ENCODE measurements at places on chromosomes 5 and 9.

DNA sequence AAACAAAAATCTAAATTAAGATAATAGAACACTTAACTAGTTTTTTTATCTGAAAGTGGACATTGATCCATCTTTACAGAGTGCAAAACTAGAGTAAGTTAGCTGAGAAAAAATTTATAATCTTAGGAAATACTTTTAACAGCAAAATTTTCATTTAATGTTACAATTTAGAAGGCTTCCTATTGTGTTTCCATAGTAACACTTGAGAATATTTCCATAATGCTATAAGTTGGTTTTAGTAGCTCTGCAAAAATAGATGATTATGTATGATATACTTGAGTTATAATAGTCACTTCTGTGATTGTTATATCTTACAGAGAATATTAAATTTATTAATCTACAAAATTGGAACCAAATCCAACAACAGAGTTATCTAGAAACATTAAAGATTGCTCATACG, 78.6 kb downstream of the MTREX start:
- no peak for DNase-seq

DNA sequence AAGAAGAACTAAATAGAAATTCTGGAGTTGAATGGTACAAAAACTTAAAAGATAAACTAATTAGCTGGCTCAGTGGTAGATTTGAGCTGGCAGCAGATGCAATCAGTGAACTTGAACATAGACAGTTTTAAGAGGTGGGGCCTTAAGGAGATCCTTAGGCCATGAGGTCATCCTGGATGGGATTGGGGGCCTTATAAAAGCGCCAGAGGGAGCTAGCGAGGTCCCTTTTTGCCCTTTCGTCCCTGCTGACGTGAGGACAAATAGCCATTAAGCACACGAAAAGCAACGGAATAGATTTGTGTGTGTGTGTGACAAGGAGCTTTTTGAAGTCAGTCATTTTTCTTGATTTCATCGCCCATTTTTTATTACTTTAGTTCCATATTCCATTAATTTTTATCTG, 83.3 kb downstream of the ZNF354C start:
- peak; percentile 34 for DNase-seq

GRCh38 chr5:104937598-104937997, 1375.0 kb upstream of the NUDT12 start:
- DNase-seq = no peak

GRCh38 chr9:91954841-91955471, 4.9 kb upstream of the ROR2 start:
- peak; percentile 74 for DNase-seq

GRCh38 chr5:137563646-137564397, 64.7 kb upstream of the SPOCK1 start:
- DNase-seq = peak; percentile 90

GRCh38 chr9:107929443-107929842, 439.9 kb upstream of the KLF4 start:
- peak; percentile 69 for DNase-seq

- DNase-seq = no peak
Measured at GRCh38 chr9:70814597-70814996, 306.8 kb downstream of the TRPM3 start.

- peak; percentile 84 for DNase-seq
Measured at GRCh38 chr9:36328798-36329411, 70.7 kb upstream of the GNE start.

DNA sequence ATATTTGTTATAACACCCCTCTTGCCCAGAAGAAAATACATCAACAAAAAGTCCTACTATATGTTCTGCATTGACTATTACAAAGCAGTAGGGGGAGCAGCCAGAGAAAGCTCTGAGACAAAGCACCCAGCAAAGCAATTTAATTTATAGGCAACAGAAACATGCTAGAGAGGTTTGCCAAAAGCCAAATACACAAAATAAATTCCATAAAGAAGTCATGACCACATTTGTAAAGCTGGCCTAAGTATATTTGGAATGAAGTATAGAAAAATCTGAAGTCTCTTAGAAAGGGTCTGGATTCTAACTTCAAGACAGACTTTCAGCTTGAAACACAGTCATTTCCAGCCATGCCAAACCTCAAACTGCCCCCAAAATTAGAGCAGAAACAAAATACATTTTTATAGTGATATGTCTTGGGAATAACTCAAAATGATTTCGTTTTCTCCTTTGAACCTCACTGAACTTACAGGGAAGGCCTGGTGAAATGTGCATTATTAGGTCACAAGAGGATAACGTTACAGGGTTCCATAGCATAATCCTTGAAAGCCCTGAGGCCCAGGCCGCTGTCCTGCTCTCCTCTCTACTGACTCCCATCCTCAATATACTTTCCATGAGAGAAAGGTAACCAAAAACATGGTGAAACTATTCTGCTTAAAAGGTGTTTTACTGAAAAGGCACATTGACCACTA, 451.8 kb downstream of the RAB3C start:
- peak; percentile 78 for DNase-seq

- no peak for DNase-seq
Measured at GRCh38 chr5:105218018-105218417, 1655.4 kb upstream of the NUDT12 start.

GRCh38 chr9:131677444-131678180, 62.3 kb downstream of the RAPGEF1 start:
- peak; percentile 87 for DNase-seq

GRCh38 chr5:145826895-145827674, 8.1 kb downstream of the PRELID2 start:
- no peak for DNase-seq

- no peak for DNase-seq
Measured at GRCh38 chr9:16329671-16330113, 540.8 kb downstream of the BNC2 start.

DNA sequence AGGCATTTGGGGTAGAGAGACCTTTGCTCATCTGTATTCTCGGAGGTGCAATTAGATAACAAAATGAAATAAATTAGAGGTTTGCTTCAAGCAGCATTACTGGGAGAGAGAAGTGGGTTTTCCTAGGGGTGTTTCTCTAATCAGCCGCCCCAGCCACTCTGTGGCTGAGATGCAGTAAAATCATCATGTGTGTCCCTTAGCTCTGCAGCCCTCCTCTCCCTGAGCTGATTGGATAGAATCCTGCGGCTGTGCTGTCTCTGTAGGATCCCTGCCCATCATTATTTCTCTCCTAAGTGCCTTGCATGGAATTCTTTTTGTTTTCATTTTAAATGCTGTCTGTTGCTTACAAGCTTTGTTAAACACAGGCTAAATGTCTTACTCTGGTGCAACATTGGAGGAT, 171.4 kb downstream of the SH3GL2 start:
- no peak for DNase-seq

DNA sequence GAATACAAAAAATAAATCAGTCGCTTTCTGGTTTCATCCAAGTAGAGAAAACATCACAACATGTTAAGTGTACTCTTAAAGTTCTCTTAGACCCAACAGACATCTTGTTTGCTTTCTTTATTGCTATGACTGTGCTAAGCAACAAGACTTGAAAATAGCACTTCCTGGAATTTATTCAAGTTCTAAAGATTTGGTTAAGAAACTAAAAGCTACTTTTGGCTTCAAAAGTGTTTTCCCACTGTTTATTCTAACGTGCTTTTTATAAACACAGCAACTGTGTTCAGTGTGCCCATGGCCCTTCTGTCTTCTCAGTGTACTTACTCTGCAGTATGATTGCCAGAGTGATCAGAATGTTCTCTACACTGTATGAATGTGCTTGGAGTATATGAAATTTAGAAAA, 109.8 kb downstream of the GIN1 start:
- peak; percentile 50 for DNase-seq

DNA sequence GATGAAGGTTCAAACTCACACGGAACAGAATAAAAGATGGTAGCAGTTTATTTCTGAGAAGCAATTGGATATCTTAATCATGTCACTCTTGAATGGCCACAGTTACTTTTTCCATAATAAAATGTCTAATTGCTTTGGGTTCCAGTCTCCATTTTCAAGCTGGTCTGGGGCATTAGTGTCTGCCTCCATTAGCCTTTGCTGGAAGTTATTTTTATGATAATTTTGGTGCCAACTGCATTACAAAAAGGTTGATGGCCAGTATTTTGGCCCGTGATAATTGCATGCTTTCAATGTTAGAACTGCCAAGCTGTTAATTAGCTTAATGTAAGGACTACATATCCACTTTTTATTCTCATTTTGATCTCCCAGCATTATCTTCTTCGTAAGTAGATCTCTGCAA, 165.9 kb downstream of the SMC2 start:
- no peak for DNase-seq

DNA sequence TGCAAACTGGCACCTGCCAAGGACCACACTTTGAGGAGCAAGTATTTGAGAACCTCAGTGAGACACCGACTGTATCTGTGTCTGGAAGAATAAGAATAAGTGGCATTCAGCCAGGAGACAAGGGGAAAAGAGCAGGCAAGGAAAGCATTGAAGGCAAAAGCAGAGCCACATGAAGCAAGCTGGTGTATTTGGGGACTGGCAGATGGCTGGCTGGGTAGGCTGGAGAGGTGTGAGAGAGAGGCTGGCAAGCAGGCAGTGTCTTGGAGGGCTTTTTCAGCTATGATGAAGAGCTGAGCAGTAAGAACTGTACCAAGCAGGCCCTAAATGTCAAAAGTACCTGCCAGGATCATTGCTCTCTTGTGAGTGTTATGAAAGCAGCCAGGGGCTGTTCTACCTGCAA, 14.1 kb upstream of the C5orf58 start:
- no peak for DNase-seq

- peak; percentile 63 for DNase-seq
Measured at GRCh38 chr5:33091571-33092363, 349.0 kb upstream of the TARS1 start.

DNA sequence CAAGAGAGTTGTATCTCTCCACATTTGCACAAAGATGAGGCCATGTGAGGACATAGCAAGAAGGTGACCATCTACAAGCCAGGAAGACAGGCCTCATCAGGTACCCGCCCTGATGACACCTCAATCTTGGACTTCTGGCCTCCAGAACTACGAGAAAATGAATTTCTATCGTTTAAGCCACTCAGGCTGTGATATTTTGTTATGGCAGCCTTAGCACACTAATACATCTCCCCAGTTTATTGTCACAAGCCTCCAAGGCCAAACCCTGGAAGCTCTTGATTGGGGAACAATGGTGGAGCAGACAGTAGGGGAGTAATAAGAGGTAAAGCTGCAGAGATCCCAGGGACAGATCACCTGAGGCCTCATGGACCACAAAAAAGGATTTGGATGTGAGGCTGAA, 7.7 kb upstream of the P4HA2 start:
- DNase-seq = no peak

DNA sequence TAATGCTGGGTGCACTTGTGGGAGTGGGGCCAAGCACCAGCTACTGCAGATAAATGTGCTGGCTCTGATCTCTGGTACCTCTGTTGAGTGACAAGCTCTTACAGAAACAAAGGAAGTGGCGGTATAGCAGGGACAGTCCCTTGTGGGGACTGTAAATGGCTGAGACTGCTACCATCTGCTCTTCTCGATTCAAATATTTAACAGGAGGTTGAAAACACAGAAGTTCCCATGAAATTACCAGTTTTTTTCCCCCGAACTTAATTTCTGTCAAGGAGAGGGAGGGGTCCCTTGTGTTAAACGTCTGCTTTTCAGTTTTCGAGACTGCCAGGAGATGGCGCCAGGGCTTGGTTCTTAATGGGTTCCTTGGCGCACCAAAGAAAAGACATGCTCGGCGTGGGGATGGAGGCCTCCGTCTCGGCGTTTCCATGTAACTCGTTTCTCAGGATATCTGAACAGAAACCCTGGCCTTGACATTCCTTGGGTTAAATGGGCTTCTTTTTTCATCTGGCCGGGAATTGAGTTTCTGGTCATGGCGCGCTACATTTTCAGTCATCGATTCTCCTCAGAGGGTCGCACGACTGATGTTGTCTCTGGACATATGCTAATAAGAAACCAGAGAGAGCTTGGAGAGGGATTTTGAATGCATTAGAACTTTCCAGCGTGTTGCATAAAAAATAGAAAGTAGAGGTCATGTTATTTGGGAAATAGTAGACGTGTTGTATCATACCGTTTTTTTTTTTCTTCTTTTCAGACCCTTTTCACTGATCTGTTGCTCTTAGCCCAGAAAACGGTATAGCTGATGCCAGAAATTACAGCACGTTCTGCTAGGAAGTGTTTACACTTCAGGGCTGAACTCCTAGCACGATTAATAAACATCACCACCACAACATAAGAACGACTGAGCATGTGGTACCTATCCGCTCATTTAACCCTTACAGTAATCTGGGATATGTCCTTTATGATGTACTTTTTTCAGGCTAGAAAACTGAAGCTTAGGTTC, 64.0 kb downstream of the CARTPT start:
- DNase-seq = peak; percentile 79

- DNase-seq = peak; percentile 70
Measured at GRCh38 chr5:14908172-14908571, 36.6 kb upstream of the ANKH start.

DNA sequence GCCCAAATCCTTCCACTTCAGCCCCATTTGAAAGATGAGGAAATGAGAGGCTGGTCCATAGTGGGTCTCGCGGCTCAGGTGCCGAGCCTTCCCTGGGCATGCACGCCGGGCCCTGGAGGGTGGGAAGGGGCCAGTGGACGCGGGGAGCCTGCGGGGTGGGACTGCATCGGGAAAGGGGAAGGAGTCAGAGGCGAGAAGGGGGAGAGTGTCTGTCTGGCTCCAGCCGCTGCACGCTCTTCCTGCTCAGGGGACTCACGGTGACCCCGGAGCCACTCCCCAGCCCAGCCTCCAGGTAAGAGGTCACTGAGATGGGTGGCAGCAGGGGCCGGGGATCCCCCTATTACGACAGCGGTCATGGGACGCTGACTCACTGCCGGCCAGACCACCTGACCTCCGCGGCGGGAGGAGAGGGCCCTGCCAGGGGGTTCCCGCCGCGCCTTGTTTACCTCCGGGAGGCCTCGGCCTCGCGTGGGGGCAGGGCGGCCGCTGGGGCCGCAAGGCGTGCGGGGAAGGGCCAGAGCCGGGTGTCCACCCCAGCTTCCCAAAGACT, 1.9 kb upstream of the SQSTM1 start:
- DNase-seq = peak; percentile 98

DNA sequence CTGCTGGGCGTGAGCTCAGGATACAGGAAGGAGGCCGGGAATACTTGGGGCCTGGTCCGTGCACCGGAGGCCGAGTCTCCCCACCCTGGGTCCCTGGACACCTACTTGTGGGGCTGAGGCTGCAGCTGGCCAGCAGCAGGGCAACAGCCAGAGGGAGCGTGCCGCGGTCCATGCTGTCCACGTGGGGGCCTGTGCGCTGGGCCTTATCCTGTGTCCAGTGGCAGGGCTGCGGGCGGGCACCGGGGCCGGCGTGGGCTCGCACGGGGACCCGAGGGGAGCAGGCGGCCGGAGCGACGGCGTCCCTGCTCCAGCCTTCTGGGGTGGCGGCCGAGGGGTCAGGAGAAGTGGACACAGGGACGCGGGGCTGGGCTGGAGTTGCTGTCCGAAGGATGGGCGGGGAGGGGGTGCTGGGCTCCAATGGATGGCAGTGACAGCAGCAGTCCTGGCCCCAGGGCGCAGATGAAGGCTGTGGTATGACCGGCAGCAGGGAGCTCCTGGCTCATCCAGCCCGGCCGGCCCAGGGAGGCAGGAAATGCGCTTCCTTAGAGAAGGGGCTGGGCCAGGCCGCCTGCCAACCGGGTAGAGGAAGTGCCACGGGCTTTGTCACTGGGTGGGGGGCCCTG, at the start of gene ENG:
ENG (minus strand) TSS at position 475 of the 623 bp plus-strand sequence; CDS start at position 172, 303 bp downstream.
- DNase-seq = peak; percentile 66

- DNase-seq = no peak
Measured at GRCh38 chr5:88667496-88668201, 215.3 kb downstream of the MEF2C start.

- peak; percentile 48 for DNase-seq
Measured at GRCh38 chr9:92332577-92333281, 7.0 kb downstream of the CENPP start.

- DNase-seq = peak; percentile 55
Measured at GRCh38 chr9:134356496-134357470, 30.5 kb downstream of the RXRA start.

GRCh38 chr5:103357636-103358035, 99.1 kb downstream of the MACIR start:
- no peak for DNase-seq
